ENCODE measurements at places on chromosomes 5 and 9.
A peak's percentile ranks its signal among the peaks of the same experiment; 100 is the strongest.

DNA sequence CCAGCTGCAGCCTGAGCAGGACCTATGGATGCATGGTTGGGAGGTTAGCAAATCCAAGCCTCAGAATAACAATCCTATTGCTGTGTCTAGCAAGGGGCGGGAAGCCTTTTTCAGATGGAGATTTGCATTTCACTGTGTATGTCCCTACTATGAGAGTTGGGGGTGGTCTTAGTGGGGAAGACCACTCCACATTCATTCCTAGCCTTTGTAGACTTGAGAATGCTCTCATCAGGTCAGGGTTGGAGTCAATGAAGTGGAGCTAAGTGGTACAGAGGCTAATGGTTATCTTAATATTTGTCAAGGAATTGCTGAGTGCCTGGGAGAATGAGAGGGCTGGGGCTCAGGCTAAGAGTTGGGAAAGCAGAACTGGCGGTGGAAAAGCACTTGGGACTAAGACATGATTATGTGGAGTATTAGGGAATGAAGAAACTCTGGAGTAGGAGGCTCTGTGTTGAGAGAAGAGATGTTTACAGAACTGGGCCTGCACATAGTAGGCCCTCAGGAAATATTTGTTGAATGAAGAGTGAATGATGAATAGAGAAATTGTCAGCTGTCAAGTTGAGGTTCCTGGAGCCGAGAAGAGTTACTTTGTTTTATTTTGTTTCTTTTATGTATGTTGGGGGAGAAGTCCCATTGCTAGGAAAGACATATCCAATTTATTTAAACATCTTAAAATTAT is 175.5 kb upstream of the SPRY4 start:
- no peak for DNase-seq

- DNase-seq = no peak
Measured at GRCh38 chr9:38048316-38048969, 20.6 kb downstream of the SHB start.

DNA sequence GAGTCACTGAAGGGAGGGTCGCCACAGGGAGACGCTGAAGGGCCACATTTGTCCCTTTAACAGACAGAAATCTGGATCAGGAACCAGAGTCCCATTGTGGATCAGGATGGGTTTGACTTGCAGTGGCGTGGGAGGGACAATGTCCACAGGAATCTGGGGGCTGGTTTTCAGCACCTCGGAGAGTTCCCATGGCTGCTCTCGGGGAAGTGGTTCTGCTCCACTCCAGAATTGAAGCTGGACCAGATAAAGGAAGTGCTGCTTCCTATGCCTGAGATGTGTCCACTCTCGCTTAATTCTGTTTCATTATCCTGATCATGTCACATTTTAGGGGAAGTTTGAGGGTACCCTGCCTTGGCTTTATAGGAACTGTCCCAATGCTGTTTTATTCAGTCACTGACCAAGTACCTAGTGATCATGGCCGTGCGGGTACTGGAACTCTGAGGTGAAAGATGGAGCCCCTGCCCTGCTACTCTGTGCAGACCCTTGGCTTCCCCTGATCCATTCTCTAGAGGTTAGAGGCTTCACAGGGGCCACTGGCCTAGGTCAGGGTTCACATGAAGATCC is 28.7 kb downstream of the ENHO start:
- peak; percentile 34 for DNase-seq

DNA sequence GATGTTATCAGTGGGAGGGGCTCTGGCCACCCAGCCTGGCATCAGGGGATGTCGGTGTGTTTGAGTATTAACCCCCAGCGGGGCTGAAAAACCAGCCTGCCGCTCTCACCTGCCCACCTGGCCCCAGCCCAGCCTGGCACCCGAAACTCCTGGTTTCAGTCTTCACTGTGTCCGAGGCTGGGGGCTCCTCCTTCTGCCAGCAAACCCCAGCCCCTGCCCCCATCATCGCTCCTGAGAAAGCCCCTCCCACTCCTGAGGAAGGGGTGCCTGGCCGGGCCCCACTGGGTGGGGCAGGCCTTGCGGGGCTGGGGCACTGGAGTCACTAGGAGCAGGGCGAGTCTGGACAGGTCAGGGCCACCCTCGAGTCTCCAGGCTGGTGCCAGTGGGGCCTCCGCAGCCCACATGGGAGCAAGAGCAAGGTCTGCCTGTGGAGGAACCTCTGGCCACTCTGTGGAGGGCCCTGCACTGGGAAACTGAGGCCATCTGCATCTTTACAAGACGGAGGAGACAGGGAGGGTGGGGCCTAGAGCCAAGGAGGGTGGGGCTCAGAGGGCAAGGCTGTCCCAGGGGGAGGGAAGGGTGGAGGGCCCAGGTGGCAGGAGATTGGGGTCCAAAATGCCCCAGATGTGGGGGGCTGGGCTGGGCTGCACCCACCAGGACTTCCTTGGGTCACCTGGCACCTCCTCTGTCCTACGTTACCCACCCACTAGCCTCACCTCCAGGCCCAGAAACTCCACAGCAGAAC is 51.5 kb upstream of the NOTCH1 start:
- DNase-seq = no peak

DNA sequence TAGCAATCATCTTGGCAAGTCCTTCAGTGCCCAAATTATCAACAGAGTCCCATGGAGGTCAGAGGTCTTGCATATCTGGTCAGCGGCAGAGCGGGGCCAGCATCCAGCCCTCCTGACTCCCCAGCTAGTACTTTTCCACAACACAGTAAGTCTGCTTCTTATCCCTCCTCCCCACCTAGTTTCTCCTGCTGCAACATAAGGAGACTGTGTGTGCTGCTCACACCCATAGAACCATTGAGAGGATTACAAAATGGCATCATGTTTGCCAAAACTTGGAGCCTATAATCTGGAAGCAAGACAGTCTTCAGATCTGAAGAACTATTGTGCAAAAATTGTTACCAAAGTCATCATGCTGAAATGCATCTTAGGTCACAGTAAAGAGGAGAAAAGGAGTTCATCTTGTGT is 125.8 kb upstream of the ZNF366 start:
- no peak for DNase-seq

GRCh38 chr9:69071059-69071458 is 35.5 kb downstream of the FXN start:
- no peak for DNase-seq

DNA sequence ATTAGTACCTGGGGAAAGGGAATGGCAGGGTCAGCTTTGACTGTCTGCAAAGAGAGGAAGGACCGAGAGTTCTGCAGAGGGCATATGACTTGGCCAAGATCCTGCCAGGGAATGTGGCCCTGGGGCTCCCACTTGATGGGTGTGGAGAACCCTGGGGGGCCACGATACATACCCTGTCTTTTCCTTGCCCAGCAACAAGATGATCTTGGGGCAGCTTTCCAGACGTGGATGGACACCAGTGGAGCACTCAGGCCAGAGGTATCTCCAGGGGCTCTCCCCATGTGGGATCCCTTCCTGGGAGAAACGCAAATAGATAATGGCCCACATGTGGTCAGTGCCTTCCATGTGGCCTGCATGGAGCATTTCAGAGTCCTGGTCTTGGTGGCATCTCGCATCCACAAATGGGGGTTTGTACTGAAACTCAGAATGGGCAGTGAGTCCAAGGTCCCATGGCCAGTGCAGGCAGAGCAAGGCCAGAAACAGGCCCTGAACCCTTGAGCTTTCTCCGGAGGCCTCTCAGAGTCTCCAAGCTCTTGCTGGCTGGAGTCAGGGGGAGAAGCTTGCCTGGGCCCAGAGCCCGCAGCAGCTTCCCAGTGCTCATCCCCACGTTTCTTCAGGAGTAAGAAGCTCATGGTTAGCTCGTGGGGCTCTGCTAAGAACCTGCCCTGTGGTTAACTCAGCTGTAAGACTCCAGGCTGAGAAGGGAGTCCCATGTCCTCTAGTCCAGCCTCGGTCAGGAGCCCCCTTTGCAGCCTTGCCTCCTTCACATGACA is 18.3 kb upstream of the ORM1 start:
- no peak for DNase-seq

DNA sequence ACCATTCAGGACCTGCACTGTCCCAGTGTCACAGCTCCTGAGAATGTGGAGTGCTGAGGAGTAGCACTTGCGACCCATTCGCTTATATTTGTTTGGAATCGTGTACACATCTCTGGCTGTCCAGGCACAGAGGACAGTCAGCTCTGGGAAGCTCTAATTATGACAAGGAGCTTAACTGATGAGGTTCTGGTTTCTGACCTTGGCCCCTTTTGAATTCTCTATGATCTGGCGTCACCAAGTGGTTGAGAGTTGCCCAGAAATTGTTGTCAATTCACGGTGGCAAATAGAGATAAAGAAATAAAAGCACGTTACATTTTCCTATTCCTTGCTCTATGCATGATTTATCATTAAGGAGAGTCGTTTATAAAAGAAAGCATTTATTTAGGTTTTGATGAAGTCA is 34.9 kb upstream of the LECT2 start:
- no peak for DNase-seq

DNA sequence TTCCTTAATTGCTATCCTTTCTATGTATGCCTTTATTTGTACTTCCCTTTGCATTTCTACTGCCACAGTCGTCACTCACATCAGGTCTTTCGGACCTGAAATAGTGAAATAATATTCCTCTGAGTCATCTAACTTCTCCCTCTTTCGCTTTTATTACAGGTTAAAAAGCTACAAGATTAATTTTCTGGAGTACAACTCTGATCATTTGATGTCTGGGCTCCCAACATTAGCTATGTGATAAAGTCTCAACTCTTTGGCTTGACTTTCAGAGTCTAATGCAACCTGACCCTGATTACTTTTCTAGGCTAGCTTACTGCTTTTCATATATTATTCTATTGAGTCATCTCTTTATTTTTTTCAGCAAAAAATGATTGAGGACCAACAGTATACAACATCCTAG is 638.8 kb upstream of the WWC1 start:
- no peak for DNase-seq

DNA sequence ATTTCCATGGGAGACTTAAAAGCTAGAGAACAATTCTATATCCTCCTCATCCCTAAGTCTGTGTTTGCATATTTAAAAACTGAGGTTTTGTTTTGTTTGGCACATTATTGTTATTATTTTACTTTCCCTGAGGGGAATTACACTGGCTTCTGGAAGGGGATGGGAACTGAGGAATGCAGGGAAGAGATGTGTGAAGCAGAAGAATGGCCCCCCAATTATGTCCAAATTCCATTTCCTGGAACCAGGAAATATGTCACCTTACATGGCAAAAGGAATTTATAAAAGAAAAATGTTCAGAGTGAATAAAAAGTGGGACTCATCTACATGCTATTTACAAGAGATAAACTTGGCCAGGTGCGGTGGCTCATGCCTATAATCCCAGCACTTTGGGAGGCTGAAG is 129.8 kb downstream of the MARCHF11 start:
- DNase-seq = no peak

DNA sequence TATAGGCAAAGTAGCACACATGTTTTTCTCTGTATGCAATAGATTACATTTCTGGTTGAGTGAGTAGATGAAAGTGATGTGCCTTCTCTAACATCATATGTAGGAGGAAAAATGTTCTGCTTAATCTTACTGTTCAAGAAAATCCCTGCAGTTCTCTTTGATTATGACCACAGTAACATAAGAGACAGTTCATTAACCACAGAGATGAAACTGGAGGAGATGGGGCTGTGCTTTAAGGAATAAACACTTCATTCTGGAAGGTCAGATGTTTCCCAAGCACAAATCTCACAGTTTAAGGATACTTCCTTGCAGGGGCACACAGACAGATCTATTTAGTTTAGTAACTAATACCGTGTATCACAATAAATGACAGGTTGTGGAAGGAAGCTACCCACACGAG is 150.2 kb downstream of the SEMA5A start:
- DNase-seq = no peak

DNA sequence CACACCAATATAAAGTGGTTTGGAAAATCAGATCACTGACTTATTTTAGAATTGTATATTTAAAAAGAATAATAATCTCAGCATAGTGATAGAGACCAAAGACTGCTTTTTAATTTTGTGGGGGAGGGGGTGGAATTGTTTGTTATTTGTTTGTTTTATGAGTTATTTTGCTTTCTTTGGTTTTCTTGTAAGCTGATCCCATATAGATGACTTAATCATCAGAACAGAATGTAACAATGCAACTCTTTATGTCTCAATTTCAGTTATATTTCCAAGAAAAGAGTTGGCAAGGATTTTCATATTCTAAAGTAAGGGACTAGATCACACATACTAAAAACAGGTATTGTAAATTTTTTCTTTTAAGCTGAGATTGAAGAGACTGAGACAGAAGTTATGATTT is 984.9 kb downstream of the TLE4 start:
- DNase-seq = no peak

GRCh38 chr5:172664681-172665541 is 23.8 kb downstream of the NEURL1B start:
- no peak for DNase-seq

DNA sequence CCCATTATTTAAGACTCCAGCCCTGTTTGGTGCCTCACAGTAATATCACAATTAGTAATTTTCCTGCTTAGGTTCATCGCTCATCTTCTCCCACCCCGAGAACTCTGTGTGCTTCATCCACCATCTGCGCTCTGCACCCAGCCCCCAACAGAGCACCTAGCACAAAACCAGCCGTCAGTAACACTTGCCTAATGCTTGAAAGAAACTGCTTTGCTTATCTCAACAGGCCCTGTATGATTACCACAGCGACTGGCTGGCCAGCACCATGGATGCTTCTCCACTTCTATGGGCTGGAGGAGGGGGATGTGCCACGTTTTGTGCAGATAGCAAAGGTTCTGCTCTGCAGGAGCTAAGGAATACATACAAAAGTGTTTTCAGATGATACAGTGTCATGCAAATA is 166.8 kb downstream of the SPOCK1 start:
- DNase-seq = no peak

- no peak for DNase-seq
Measured at GRCh38 chr5:22683050-22683449, 170.1 kb downstream of the CDH12 start.

- DNase-seq = peak; percentile 69
Measured at GRCh38 chr5:135203593-135204036, 169.6 kb upstream of the PITX1 start.

DNA sequence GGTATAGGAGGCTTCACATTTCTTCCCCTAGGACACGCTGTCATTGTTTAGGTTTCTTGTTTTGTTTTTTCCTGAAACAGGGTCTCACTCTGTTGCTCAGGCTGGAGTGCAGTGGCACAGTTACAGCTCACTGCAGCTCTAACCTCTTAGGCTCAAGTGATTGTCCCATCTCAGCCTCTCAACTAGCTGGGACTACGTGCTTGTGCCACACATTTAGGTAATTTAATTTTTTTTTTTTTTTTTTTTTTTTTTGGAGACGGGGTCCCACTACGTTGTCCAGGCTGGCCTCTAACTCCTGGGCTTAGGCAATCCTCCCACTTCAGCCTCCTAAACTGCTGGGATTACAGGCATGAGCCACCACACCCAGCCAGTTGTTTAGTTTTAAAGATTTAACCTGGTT is 66.2 kb downstream of the EXOSC2 start:
- DNase-seq = no peak

DNA sequence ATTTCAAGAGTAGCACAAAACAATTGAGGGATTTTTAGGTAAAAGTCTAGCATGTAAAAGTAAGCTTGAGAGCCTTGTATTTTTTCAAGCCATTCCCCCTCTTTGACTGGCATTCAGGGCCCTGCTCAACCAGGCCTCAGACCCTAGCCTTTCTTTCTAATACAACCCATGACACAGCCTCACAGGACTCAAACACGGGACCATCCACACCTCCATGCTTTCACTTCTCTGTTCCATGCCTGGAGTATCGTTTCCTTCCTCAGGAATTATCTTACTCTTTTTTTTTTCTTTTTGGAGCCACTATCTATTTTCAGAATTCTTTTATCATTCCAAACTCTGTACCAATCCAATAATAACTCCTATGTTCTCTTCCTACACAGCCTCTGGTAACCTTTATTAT is 560.2 kb upstream of the CLINT1 start:
- no peak for DNase-seq

Data from T47D (cell line).